ENCODE measurements at places on chromosomes 1 and 21.

GRCh38 chr1:34156739-34157138 lies 8.3 kb downstream of the CSMD2 start:
- DNase-seq, result no peak

DNA sequence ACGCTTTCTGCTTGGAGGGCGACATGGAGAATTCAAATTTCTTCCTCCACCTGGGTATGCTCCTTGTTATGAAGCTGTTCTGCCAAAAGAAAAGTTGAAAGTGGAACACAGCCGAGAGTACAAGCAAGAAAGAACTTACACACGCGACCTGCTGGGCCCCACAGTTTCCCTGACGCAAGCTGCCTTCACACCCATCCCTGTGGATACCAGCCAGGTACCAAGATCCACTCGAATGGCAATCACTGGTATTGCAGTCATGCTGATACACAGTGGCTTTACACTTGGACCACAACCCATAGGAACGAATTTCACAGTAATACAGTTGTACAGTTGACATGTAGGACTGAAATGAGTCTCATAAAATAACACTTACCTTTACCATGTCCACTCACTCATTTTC lies 387.4 kb downstream of the ZP4 start:
- DNase-seq, result no peak

DNA sequence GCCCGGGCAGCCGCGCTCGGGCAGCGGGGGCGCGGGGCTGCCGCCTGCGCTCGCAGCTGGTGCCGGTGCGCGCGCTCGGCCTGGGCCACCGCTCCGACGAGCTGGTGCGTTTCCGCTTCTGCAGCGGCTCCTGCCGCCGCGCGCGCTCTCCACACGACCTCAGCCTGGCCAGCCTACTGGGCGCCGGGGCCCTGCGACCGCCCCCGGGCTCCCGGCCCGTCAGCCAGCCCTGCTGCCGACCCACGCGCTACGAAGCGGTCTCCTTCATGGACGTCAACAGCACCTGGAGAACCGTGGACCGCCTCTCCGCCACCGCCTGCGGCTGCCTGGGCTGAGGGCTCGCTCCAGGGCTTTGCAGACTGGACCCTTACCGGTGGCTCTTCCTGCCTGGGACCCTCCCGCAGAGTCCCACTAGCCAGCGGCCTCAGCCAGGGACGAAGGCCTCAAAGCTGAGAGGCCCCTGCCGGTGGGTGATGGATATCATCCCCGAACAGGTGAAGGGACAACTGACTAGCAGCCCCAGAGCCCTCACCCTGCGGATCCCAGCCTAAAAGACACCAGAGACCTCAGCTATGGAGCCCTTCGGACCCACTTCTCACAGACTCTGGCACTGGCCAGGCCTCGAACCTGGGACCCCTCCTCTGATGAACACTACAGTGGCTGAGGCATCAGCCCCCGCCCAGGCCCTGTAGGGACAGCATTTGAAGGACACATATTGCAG lies 3.0 kb downstream of the ARTN start:
- DNase-seq, result no peak

- DNase-seq, result no peak
Observed at GRCh38 chr1:186799689-186800054, 29.1 kb upstream of the PLA2G4A start.

DNA sequence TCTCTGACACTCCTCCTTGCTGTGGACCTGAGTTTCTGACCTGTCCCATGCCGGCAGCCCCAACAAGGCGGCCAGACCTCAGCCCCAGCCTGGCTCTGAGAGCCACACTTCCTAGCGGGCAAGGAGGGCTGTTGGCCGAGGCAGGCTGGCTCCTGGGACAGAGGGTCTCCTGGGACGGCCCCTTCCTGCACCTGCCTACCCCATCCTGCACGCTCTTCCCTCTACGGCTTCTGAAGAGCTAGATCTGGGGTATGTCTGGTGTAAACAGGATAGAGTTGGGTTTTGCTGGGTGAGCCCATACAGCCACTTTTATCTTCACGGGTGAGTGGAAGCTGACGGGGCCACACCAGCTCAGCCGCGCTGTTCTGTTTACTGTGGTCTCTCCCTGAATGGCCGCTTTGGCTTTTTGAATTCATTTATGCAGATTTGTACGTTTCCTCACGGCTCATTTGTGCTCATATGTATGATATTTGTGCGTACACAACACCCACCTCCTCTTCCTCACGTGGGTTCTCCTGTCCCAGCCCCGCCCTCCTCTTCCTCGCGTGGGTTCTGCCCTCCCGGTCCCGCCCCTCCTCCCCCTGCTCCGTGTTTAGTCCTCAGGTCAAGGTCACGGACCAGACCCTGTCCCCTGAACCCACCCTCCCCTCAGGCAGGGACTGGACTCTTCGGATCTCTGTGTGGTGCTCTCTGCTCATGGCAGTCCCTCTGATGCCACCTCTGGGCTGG lies 34.7 kb upstream of the POFUT2 start:
- DNase-seq, result no peak

- DNase-seq, result no peak
Observed at GRCh38 chr1:152112101-152112884, 3.0 kb downstream of the TCHH start.

DNA sequence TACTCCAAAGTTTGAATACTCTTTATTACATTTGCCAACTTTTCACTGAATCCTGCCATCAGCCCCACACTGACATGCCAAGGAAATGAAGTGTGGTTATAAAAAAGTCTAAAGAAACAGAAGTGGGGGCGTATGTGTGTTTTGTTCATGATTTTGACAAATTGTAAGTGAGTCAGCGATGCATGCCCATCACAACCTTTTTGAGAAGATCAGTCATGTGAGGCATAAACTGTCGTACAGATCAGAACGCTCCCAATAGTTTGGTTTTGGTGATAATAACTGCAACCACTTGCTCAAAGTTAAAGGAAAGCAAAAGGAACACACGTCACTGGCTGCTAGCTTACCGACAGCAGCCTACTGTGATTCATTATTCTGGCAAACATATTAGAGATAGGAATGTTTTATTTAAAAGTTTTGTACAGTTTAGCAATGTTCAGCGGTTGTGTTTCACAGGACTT lies 95.6 kb downstream of the RGS2 start:
- no peak for DNase-seq
